ENCODE measurements at places on chromosomes 16 and 17.

GRCh38 chr16:17420816-17421215 lies 49.9 kb downstream of the XYLT1 start:
- no peak for DNase-seq

DNA sequence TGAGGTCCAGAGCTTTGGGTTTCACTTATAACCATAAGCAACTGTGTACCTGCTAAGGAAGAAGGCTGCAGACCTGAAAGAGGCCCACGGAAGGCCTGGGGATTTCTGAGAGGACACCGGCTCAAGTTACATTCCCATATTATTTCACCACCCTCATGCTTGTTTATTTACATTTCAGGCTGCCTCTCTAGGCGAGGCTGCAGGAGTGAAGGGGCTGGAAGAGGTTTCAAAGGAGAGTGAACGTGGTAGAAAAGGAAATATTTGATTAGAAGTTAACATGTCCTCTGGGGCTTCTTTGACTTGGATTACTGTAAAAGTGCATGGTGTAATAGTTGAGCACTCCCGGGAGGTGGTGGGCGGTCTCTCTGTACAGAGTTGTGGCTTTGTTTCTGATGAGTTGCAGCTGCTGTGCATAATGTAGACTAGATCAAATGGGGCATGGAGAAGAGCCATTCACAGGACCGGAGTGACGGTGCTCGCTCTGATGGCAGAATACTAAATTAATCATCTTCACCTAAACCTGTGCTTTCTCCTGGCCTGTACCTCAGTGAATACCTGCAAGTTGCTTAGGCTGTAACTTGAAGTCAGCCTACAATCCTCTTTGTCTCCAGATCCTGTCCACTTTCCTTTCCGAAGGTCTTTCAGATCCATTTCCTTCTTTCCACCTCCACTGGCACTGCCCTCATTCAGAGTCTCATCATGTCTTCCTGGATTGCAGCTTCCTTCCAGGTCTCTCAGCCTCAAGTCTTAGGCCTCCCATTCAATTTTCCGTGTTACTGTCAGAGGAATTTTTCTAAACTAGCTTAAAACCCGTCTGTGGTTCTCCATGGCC lies 1.9 kb upstream of the CPD start:
- DNase-seq, result no peak

DNA sequence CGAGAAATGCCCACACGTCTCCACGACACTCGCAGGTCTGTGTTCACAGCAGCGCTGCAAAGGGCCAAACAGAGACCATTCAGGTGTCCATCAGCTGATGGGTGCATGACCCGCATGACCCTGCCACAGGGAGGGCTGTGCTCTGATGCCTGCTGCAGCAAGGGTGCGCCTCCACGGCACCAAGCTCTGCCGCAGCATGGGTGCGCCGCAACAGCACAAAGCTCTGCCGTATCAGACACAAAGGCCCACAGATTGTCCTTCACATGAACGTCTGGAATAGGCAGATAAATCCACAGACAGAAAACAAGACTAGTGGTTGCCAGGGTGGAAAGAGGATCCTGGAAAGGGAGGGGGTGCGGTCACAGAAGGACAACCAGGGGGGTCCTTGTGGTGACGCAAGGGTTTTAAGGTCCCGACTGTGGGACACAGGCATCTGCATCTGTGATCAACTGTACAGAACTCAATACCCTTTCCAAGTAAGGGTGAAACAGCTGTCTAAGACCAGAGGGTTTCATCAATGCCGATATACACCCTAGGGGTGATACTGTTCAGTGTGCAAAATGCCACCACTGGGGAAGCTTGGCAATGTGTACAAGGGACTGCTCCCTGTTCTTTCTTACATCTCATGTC lies 121.0 kb downstream of the ANKRD11 start:
- DNase-seq, result no peak

DNA sequence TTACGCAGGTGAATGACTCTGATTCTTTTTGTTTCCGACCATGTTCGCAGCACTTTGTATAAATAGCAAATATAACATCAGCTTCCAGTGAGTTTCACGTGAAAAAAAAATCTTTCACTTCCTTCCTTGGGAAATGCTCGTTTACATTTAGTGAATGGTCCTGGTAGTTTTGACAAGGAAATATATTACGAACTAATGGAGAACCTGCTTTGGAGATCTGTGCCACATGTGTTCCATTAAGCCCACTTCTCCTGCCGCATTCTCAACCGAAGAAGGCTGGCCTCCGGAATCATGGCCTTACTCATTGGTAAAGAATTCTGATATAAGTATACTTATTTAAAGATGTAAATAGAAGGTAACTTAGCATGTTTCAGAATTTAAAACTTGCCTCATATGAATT lies 3.6 kb downstream of the CRAMP1 start:
- no peak for DNase-seq

- no peak for DNase-seq
Observed at GRCh38 chr17:78242024-78242742, 10.8 kb downstream of the TMEM235 start.

DNA sequence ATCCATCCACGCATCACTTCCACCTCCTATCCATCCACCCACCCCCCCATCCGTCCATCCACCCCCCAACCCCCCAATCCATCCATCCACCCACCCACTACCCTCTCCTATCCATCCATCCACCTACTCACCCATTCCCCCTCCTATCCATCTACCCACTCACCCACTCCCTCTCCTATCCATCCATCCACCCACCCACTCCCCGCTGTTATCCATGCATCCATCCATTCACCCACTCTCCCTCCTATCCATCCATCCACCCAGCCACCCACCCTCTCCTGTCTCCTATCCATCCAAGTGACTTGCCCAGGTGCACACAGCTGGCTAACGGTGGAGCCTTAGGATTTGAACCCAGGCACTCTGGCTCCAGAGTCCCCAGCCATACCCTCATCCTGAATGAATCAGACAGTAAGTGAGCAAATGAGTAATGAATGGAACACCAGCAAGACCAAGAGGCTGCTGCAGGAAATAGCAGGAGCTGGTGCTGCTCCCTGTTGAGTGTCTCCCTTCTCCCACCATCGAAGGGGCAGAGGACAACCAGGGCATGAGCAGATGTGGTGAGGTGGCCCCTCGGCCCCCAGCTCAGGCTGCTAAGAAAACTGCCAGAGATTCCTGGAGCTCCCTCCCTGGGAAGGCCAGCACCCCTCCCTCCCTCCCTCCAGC lies 62.5 kb downstream of the LITAF start:
- DNase-seq, result no peak

DNA sequence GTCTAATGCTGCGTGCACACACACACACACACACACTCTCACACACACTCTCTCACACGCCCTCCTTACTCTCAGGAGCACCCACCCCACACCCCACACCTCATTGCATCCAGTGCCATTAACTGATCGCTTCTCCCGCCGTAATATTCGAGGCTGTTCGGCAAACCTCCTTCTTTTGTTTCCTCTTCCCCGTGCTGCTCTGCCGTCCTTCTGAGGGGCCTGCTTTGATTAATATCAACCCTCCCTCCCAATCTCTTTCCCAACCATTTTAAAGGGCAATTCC lies 156.2 kb upstream of the TNRC6C start:
- no peak for DNase-seq

- no peak for DNase-seq
Observed at GRCh38 chr17:53896047-53896446, 73.3 kb downstream of the KIF2B start.

DNA sequence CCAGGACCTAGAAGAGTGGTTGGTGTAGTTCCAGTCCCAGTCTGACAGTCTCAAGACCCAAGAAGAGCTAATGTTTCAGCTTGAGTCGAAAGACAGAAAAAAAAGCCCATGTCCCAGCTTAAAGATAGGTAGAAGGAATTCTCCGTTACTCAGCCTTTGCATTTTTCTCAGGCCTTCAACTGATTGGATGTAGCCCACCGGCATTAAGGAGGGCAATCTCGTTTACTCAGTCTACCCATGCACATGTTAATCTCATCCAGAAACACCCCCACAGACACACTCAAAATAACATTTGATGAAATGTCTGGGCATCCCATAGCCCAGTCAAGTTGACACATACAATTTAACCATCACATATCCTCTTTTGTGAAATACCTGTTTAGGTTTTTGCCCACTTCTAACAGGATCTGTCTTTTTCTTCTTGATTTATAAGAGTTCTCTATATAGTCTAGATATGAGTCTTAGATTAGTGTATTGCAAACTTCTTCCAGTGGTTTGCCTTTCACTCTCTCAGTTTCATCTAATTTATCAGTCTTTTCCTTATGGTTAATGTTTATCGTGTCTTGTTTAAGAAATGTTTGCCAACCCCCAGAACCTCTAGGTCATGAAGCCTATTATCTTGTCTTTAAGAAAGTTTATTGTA lies 7.6 kb upstream of the NUP93 start:
- DNase-seq, result no peak

DNA sequence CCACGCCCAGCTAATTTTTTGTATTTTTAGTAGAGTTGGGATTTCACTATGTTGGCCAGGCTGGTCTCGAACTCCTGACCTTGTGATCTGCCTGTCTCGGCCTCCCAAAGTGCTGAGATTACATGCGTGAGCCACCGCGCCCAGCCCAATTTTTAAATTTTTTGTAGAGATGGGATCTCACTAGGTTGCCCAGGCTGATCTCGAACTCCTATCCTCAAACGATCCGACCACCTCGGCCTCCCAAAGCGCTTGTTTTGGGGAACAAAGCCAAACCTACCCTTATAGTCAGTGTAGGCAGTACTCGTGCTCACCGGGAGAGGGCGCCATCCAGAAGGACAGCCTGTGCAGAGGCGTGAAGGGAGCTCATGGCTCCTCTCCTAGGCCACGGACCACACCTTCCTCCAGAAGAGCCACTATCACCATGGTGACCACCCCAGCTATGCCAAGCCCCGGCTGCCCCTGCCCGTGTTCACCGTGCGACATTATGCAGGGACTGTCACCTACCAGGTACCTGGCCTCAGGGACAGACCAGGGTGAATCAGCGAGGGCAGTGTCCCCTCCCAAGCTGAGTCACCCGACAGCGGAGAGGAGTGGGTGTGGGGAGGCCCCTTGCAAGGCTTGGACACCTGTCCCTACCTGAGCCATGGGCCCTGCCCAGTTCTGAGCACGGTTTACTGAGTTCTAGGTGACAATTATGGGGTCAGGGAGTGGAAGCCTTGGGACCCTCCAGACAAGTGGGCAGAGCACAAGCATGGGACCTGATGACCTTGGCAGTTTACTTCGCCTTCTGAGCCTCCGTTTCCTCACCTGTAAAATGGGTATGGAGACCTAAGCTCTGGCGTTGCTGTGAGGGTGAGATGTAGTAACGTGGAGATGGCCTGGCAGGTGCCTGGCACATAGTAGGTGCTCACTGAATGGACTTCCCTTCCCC lies 13.7 kb downstream of the MYO15B start:
- DNase-seq, result peak; percentile 16

- no peak for DNase-seq
Observed at GRCh38 chr17:36144014-36144413, 32.4 kb downstream of the TBC1D3B start.

DNA sequence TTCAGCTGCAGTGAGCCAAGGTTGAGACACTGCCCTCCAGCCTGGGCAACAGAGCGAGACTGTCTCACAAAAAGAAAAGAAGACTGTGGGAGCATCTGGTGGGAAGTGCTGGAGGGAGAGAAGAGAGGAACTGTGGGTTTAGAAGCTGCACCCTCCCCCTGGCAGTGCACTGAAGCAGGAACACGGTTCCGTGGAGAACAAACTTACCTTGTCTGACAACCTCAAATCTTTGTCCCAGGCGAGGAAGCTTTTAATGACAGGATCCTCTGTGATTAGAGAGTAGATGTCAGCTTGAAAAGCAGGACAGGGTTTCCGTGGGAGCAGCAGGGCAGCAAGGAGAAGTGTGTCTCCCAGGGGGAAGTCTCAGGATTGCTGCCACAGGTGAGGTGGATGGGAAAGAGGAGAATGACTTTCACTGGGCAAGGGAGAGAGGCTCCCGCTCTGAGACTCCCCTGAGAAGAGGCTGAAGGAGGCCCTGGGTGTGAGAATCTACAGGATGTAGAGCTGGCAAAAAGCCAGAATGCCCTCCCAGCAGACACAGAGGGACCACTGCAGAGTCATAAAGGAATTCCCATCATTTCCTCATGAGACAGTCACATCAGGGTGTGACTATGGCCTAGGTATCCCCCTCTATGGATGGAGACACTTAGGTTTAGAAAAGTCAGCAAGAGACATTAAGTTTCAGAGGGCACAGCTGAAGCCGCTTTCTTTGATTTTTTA lies 22.9 kb downstream of the PRR11 start:
- DNase-seq, result no peak

GRCh38 chr16:26594666-26595065 lies 472.1 kb upstream of the C16orf82 start:
- DNase-seq, result no peak

- DNase-seq, result no peak
Observed at GRCh38 chr16:9053006-9053601, 38.3 kb upstream of the HAPSTR1 start.

- no peak for DNase-seq
Observed at GRCh38 chr17:36500745-36501225, 14.3 kb downstream of the ZNHIT3 start.

GRCh38 chr16:89135971-89136765 lies 35.4 kb upstream of the CDH15 start:
- no peak for DNase-seq

GRCh38 chr17:57913575-57914272 lies 41.5 kb downstream of the CUEDC1 start:
- no peak for DNase-seq

DNA sequence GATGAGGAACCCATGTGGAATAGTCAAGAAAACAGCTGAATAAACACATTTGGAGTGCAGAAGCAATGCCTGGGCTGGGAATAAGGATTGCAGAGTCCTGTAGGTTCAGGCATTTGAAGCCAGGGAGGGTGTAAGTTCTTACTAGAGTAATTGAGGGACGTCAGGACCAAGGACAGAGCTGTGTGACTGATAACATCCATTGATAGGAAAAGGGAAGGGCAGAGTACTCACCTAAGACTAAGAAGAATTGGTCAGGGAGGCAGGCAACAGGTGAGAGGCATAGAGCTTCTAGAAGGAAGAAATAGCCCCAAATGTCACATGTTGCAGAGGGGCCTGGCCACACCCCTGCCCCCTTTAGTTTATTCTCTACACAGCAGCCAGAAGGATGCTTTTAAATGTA lies 79.8 kb upstream of the TMEM132E start:
- DNase-seq, result no peak

DNA sequence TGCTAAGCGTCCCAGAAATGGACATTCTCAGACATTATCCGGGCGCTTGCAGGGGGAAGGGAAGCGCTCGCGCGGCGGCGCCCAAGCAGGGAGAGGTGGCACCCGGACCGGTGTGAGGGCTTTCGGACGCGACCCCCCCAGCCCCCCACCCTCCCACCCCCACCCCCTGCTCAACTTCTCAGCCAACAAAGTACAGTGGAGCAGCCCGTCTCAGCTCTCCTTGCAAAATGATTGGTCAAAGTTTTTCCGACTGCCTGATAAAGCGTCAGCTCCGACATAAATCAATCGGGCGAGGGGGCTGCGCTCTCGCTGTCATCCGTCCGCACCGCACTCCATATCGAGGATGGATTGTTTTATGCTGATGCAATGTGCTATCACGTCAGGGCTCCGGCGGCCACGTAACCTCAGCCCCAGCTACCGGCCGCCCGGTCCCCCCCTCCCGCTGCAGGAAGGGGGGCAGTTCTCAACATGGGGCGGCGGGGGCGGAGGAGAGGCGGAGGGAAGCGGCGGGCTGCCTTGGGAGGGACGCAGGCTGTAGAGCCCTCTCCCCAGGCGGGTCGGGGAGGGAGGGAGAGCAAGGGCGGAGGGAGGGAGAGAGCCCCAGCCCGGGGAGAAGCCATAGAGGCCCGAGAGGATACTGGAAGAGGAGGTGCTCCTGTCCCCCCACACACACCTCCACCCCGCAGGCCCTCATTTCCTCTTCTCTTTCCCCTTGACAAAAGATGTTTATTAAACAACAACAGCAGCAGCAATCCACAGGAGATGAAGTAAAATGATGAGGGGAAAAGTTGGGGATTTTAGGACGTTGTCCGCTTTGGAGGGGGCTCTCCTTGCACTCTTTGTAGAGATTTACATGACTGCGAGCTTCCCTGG lies at the start of gene HOXB9:
Gene HOXB9, minus strand, starts transcription at position 114 of the 873 bp plus-strand sequence. Its CDS starts 89 bp downstream, at position 25.
- peak; percentile 70 for DNase-seq
